GM23338 (cell line): ENCODE measurements at places on chromosomes 2 and 18. TPM values are rescaled to one million over a fixed set of nuclear protein-coding genes. Genes with fewer than 3 reads are reported as not detected.
A peak's percentile ranks its signal among the peaks of the same experiment; 100 is the strongest.

The CREG2 gene
- total RNA-seq = 0.12 and 2.6 TPM in 2 replicates

DNA sequence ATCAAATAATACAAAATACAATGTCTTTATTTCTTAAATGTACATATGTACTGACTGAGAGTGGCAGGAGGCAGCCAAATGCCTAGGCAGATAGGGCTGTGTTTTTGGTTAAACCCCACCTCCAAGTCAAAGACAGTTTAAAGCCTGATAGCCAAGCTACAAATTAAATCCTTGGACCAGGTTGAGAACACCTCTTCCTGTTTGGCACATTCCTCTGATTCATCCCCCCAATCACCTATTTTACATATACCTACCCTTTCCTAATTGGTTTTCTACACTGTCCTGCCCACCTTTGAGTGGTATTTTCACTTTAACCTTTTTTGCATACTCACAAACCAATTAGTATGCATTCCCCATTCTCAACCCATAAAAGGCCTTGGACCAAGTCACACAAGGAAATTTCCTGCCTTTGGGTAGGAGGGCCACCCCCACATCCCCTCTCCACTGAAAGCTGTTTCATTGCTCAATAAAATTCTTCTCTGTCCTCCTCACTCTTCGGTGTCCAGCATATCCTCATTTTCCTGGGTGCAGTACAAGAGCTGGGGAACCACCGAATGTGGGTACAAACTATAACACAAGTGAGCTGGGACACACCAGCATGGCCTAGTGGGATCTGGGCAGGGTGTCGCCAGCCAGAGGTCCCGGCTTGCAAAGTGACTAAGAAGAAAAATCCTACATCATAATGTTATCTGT lies 149.1 kb downstream of the UBE2E3 start:
- no peak overlapping the region for H3K27ac ChIP-seq
- no peaks in the 10 kb centered on the region for H3K27me3 ChIP-seq
- peak; percentile 7 for DNase-seq
- no peaks in the 10 kb centered on the region for H3K36me3 ChIP-seq
- peaks cover 1% of the 10 kb centered on the region; the same call in 1 of the 2 replicates for H3K4me1 ChIP-seq

DNA sequence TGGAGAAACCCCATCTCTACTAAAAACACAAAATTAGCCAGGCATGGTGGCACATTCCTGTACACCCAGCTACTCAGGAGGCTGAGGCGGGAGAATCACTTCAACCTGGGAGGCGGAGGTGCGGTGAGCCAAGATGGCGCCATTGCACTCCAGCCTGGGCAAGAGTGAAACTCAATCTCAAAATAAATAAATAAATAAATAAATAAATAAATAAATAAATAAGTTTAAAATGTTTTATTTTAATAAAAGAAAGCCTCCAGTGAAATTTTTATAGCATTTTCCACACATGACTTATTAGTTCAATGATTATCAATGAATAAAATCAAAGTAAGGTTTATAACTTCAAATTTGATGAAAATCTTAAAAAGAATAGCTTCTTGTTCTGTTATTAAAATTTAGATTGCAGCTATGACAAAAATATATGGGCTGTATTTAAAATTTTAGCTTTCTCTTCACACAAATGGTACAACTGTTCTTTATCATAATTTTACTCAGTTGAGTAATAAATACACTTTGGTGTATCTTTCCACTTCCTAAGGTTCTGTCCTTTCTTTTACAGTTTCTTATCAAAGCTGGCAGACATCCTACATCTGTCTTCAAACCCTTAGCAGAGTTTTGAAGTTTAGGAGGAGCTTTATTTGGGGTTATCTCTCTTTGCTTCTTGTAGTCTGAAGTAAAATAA lies 78.4 kb upstream of the ZSWIM2 start:
- DNase-seq = no peak
- H3K4me1 ChIP-seq = no peaks in the 10 kb centered on the region
- no peak overlapping the region for H3K27ac ChIP-seq
- no peaks in the 10 kb centered on the region for H3K36me3 ChIP-seq

- H3K4me1 ChIP-seq = peaks cover 31% of the 10 kb centered on the region
- no peaks in the 10 kb centered on the region for H3K27me3 ChIP-seq
- H3K4me3 ChIP-seq = no peak overlapping the region
- no peak overlapping the region for H3K27ac ChIP-seq
- no peak for DNase-seq
Observed at GRCh38 chr2:204722207-204722606, 176.9 kb downstream of the PARD3B start.
